ENCODE measurements at places on chromosomes 2 and 18. TPM values are rescaled to one million over a fixed set of nuclear protein-coding genes. Genes with fewer than 3 reads are reported as not detected.

The IL36RN gene
- total RNA-seq: not detected

The CAPN14 gene
- 0.67 TPM for total RNA-seq

The TBC1D8 gene
- 0.95 TPM for total RNA-seq

The SULT1C2 gene
- total RNA-seq: not detected

The SFTPB gene
- total RNA-seq: not detected

The CTAGE1 gene
- total RNA-seq: not detected

The TXNL4A gene
- 115 TPM for total RNA-seq

The AGXT gene
- not detected for total RNA-seq

The HSPD1 gene
- 344 TPM for total RNA-seq

The ARHGAP25 gene
- total RNA-seq: 54.0 TPM

The RAD51AP2 gene
- total RNA-seq: not detected

The UGT1A5 gene
- not detected for total RNA-seq

The RTP5 gene
- total RNA-seq: 0.58 TPM

The DUSP19 gene
- total RNA-seq: 1.6 TPM

The TEKT4 gene
- total RNA-seq: not detected

The RIOK3 gene
- total RNA-seq: 56.8 TPM

The TFPI gene
- total RNA-seq: 0.13 TPM

The GLI2 gene
- total RNA-seq: not detected

The PROM2 gene
- total RNA-seq: 0.91 TPM

The CCDC74B gene
- total RNA-seq: 4.4 TPM

The TCF23 gene
- total RNA-seq: not detected

The DNPEP gene
- 80.9 TPM for total RNA-seq

The NT5DC4 gene
- total RNA-seq: not detected

The EVX2 gene
- total RNA-seq: not detected

The TSPYL6 gene
- not detected for total RNA-seq

The CPS1 gene
- 0.76 TPM for total RNA-seq

The CCDC102B gene
- 0.89 TPM for total RNA-seq

All from activated T-helper 17 cell treated with anti-CD3 and anti-CD28 coated beads, Interleukin-2, amount 50 U/mL, for 72 hours (primary cell).